ENCODE measurements at places on chromosomes 5 and 9.

DNA sequence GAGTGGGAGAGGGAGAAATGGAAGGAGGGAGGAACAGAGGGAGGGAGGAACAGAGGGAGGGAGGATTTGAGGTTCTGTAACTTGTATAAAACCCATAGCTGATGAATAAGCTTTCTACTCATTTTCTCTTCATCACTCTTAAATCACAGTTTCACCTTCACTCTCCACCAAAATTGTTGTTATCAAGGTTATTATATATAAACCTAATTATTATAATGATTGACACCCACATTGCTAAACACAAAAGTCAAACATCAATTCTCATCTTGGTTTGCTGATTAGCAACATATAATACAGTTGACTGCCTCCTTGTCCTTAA, 229.0 kb upstream of the PAPPA start:
- DNase-seq = no peak

GRCh38 chr5:6673963-6674362, 39.3 kb upstream of the TENT4A start:
- DNase-seq = no peak

DNA sequence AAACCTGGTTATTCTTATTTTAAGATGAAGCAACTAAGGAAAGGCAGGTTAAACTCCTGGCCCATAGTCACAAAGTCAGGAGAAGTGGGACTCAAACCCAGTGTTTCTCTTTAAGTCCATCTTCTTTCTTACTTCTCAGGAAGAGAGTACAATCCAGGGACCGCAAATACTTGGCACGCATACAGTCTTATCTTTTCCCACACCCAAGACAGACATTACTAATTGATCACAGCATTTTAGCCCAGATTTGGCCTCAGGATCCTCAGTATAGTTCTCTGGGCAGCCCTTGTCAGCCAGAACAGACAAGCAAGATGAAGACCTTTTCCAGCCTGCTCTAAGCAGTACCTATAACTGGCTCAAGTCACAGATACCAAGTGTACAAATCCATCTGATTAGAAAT, 125.5 kb upstream of the RAI14 start:
- DNase-seq = no peak

GRCh38 chr9:73780916-73781315, 629.3 kb downstream of the ANXA1 start:
- no peak for DNase-seq

GRCh38 chr5:90037646-90038045, 371.9 kb downstream of the CETN3 start:
- no peak for DNase-seq

GRCh38 chr5:7250004-7250403, 145.9 kb upstream of the ADCY2 start:
- no peak for DNase-seq

Data from hematopoietic multipotent progenitor cell treated with erythropoietin and hydrocortisone succinate and interleukin-3 and kit ligand, for 17 days (in vitro differentiated cells).